Stimulated activated CD4-positive, alpha-beta T cell treated with anti-CD3 and anti-CD28 coated beads, Interleukin-1b, Interleukin-23, amount 100 ng/mL, for 1 hour (primary cell): ENCODE measurements at places on chromosomes 1 and 21.

DNA sequence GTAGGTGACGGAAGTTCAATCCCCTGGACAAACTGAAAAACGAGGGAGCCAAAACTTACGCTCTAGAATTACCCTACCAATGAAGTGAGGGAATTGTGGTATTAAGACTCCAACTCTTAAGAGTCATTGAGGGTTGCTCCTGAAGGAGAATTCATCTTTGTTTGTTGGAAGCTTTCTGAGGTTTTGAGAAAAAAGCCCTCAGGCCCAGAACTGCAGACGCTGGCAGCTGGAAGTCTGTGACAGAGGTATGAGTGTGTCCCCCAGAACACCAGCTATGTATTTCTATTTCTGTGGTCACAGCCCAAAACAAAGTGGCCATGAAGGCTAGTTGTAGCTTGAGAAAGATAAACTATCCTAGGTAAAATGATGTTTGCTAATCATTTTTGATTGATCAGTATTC, 438.8 kb upstream of the B3GALT2 start:
- no peak for DNase-seq

- DNase-seq = no peak
Measured at GRCh38 chr1:84756455-84757082, 66.3 kb upstream of the SSX2IP start.

DNA sequence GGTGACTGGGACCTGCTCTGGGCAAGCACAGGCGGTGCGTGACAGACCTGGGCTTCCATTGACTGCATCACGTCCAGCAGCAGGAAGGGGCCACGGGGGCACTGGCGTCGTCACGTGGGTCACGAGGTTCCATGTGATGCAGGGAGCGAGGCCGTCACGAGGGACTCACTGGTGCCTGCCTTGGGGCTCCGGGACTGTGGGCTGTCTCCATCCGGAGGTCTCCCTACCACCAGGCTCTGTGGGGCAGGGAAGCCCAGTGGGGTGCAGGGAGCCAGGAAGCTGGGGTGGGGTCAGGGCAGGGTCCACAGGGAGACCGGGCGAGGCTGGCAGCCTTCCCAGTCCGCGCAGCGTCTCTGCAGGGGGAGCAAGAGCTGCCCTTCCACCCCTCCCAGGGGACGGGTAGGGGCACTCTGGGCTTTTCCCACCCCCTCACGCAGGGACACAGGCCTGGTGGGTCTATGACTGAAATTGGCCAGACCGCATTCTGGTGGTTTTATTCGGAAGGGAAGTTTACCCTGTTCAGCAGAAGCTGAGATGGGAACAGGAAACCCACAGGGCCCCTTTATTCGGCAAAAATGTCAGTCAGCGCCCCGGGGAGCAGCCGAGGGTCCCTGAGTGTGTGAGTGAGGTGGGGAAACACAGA, 416 bp upstream of the TNFRSF14 start:
- DNase-seq = no peak

GRCh38 chr1:155967341-155968050, 10.9 kb downstream of the ARHGEF2 start:
- DNase-seq = no peak

DNA sequence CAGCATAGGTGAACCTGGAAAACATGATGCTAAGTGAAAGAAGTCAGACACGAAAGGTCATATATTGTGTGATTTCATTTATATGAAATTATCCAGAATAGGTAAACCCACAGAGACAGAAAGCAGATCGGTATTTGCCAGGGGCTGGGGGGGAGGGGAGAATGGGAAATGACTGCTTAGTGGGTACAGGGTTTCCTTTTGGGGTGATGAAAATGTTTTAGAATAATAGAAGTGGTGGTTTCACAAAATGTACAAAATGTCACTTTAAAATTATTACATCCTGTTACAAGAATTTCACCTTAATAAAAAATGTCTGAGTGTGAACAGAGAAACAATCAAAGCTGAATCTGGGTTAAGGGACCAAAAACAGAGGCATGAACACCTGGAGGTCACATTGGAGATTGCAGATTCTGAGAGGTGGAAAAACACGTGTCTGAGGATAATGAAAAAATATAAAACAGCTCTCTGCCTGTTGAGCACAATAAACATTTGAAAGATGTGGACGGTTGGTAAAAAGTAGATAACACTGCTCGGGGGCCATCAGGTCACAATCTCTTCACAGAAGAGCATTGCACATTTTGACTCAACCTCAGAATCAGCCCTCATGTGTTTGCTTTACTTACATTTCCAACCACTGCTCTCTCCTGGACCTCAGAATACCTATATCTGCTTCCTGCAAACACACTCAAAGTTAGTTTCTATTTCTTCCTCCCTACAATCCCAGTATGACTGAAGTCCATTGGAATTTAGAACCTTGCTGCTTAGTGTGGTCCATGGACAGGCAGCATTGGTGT, 3.2 kb downstream of the SLAMF6 start:
- no peak for DNase-seq

- no peak for DNase-seq
Measured at GRCh38 chr1:152537496-152537895, 23.2 kb downstream of the CRCT1 start.

DNA sequence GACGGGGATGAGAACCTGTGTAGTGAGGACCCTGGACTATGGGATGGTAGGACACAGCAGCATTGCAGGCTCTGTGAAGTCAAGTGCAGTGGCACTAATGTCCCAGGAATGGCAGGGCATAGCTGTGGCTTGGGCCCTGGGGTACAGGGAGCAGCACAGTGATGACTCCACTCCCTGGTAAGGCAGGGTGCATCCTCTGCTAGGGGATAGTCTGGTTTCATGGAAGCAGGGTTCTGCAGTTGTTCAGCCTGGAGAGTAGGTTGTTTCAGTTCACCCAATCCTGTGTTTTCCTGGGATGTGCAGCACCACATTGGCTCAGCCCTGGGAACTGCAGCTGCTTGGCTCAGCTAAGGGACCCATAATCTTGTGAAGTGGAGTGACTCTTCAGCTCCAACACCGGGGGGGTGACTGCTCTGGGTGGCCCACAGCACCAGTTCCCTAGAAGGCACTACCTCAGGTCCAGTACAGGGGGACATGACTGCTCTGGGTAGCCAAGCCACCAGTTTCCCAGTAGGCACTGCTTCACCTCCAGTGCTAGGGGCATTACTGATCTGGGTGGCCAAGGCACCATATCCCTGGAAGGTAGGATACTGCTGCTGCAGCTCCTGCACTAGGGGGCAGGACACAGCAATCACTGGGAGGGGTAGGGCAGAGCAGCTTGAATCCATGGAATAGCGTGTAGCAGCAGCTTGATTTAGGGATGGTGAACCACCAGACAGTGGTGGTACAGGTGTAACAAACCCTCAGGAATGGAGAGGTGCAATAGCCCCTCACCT, 15.3 kb upstream of the C1orf185 start:
- no peak for DNase-seq

- DNase-seq = no peak
Measured at GRCh38 chr1:230863449-230863848, 4.9 kb downstream of the C1orf198 start.

DNA sequence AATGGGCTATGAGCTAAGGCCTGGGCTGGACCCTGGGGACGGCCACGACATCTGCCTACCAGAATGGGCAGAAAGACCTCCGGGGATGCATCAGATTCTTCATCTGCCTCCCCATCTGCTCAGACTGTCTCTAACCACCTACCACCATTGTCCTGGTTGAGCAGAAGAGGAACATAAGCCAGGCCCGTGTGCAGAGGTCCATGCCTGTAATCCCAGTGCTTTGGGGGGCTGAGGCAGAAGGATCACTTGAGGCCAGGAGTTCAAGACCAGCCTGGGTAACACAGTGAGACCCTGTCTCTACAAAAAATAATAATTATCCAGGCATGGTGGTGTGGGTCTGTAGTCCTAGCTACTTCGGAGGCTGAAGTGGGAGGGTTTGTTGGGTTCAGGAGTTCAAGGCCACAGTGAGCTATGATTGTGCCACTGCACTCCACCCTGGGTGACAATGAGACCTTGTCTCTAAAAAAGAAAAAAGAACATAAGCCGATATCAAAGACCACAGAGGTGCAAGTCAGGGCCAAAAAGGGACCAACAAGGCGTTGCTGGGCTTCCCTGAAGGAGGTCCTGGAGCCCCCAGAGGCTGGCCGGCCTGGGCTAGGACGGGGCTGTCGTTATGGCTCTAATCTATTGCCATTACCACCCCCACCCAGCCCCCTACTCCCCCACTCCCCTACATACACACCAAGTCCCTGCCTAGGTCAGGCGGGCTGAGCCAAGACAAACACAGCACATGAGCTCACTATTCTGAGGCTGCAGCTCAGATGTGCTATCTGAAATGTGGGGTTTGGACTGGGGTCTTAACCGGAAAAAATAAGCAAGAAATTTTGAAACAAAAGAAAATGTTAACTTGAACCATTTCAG, 239.2 kb upstream of the RAB4A start:
- DNase-seq = no peak

DNA sequence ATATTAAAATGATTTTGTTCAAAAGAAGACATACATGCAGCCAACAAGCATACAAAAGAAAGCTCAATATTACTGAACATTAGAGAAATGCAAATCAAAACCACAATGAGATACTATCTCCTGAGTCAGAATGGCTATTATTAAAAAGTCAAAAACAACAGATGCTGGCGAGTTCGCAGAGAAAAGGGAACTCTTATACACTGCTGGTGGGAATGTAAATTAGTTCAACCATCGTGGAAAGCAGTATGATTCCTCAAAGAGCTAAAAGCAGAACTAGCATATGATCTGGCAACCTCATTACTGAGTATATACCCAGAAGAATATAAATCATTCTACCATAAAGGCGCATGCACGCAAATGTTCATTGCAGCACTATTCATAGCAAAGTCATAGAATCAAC, 126.0 kb upstream of the HMCN1 start:
- no peak for DNase-seq

- DNase-seq = no peak
Measured at GRCh38 chr1:96820107-96820506, 98.5 kb downstream of the PTBP2 start.

GRCh38 chr1:229002037-229002436, 266.8 kb downstream of the RHOU start:
- DNase-seq = no peak

DNA sequence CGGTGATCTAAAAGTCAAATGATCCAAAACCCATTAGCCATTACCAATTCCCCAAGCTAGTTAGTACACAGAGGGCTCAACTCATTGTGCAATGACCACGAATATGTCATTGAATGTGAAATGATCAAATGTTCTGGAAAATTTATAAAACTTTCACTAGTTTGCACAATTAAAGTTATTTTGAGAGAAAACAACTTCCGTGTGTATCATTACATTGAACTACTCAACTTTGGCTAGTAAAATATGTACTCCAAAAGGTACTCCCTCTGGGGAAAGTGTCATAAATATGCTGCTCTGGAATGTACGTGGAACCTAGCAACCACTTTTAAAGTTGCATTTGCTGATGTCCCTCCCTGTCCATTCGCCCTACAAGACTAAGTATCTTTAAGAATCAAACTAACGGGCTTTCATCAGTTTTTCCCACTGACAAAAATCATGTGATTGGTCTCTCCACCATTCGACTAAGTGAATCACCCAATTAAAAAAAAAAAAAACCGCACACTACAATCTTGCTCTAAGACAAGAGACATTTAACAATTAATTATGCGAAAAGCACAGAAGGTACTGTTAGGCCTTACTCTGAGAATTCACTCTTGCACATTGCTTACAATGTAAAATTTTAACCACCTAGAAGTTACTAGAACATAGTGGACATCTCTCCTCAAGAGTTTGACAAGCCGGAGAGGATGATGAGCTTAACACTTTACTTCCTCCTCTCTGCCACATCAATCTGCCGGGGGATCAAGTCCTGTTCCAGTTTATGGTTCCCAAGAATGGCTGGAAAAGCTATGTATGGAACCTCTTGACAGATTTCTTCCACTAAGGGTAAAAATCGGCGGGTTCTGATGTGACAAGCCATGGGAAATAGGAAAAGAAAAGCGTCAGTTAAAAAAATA, 1.2 kb downstream of the ACBD3 start:
- no peak for DNase-seq

DNA sequence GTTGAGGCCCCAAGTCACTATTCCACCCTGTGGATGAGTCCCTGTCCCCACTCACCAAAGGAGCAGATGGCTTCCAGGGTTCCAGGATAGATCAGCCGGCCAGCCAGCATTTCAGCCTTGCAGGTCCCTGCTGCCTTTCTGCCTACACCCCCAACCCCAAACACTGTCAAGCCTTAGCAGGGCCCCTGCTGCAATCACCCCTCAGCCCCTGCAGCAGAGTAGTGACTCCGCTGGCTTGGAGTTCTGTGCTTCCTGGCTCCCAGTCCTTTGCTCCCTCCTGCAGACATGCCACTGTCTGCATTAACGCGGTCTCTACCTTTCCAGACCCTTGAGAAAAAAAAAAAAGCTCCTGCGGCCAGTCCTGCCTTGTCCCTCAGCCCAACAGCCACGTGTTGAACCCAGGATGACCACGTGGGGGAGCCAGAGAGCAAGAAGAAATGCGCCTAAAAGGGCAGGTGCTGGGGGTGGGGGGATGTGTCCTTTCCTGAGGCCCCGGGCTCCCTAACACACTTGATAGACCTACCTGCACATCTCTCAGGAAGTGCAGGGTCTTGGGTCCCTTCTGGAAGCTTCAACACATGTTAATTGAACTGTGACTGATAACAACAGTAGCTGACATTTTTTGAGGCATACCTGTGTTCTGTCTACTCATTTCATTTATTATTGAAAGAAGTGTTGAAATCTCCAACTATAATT, 37.4 kb downstream of the RASSF5 start:
- peak; percentile 62 for DNase-seq

DNA sequence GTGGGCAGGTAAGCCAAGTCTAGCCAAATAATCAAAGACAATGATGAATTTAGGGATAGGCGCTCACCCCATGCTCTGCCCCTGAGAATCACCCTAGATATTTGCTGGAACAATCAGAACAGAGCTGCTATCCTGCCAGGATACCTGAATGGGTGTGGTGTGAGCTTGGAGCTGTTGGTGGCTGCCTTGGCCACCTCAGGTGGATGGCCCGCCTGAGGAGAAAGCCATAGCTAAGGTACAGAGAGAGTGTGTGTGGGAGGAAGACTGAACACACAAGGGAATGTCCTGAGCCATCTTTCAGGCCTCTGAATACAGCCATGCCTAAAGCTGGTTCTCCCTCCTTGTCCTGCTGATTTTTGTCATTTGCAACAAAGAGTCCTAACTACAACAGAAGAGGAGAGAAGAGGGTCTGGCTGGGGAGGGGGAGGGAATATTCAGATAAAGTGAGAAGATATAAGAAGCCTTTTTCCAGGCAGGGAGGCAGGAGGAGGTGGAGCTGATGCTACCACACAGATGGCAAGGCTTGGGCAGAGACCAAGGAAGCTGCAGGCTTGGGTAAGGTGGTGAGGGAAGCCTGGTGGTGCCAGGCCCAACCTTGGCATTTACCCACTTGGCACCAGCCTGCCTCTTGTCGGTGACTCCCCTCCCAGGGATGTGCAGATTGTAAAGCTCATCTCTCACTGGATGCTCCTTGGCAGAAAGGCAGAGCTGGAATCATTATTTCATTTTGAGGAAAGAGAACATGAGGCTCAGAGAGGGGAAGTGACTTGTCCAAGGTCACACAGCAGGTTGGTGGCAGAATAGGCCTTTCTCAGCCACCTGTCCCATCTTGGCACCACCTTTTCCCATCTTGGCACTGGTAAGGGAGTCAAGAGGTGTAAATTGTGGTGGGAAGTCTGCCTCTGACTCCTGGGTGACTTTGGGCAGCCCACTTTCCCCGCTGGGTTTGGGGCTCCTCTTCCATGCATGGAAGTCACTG, 49.7 kb downstream of the NKAIN1 start:
- DNase-seq = no peak

GRCh38 chr21:32483293-32483595, 70.7 kb downstream of the EVA1C start:
- DNase-seq = no peak
